Activated CD4-positive, alpha-beta T cell treated with anti-CD3 and anti-CD28 coated beads for 1 hour (primary cell): ENCODE measurements at places on chromosomes 16 and 17.

GRCh38 chr17:17342242-17342945, 39.2 kb downstream of the NT5M start:
- no peak for DNase-seq

- no peak for DNase-seq
These were observed 7.1 kb downstream of the LITAFD start for GRCh38 chr16:8888951-8889892.

DNA sequence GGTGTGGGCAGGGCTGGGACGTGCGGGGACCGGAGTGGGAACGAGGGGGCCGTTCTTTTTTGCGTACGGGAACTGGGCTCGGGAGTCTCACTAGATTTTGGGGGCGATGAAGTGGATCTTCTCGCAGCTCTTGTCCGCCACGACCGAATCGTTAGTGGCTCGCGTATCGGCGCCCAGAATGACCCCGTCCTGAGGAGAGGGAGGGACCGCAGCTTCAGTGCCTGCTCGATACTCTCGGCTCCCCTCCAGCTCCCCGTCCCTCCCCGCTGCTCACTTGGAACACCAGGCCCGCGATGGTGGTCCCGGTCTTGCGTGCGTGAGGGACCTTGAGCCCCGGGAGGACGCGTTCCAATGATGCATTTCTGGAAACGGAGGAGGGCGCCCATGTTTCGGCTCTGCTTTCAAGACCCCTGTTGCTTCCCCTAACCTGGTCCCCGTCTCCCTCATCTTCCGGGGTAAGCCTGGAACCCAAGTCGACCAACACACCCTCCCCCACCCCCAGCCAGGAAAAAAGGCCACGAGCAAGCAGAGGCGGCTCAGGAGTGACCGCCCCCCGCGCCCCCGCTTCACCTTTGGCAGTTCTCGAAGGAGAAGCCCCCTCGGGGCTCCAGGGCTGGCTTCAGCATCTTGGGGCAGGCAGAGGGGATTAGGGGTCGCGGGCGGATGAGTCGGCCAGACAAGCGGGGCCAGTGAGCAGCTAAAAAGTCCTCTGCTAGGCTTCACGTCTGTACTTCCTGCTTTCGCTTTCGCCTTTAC, at the start of gene PSMB10:
Gene PSMB10 (minus strand): TSS at position 727 of the 756 bp plus-strand sequence. CDS start 101 bp downstream, at position 626.
- DNase-seq, result no peak

- no peak for DNase-seq
These were observed 48.8 kb downstream of the AIPL1 start for GRCh38 chr17:6386041-6386630.

GRCh38 chr17:41910701-41911391, 7.9 kb downstream of the ACLY start:
- no peak for DNase-seq

- no peak for DNase-seq
These were observed 236.1 kb upstream of the C16orf82 start for GRCh38 chr16:26830428-26831127.

GRCh38 chr16:56347670-56348069, 77.7 kb downstream of the AMFR start:
- no peak for DNase-seq

- no peak for DNase-seq
These were observed 9.8 kb upstream of the IL17C start for GRCh38 chr16:88628512-88628974.

DNA sequence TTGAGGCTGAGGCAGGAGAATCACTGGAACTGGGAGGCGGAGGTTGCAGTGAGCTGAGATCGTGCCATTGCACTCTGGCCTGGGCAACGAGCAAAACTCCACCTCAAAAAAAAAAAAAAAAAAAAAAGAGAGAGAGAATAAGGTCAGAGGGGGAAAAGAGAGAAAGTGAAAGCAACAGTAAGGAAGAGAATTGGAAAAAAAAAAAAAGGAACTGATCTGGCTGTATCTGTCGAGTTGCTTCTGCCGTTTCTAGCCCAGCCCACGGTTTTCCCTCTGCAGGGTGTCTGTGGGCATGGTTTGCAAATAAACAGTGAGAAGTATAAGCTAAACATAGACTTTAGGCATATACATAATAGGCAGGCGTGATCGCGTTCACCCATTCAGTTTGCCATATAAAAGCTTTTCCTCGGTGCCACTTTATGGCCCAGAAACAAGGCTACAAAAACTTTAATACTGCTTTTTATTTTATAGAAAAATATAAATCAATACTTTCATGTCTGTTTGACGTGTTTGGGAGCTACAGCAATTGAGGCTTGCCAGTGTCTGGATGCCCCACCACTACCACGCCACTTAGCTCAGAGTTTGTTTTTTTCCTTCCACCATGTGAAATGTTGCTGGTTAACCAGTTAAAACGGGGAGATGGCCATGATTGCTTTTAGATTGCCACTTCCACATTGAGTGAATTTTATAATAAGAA, 436.7 kb downstream of the MAF start:
- DNase-seq, result no peak

- DNase-seq, result peak; percentile 37
These were observed 10.1 kb upstream of the SLC16A5 start for GRCh38 chr17:75077496-75078283.

DNA sequence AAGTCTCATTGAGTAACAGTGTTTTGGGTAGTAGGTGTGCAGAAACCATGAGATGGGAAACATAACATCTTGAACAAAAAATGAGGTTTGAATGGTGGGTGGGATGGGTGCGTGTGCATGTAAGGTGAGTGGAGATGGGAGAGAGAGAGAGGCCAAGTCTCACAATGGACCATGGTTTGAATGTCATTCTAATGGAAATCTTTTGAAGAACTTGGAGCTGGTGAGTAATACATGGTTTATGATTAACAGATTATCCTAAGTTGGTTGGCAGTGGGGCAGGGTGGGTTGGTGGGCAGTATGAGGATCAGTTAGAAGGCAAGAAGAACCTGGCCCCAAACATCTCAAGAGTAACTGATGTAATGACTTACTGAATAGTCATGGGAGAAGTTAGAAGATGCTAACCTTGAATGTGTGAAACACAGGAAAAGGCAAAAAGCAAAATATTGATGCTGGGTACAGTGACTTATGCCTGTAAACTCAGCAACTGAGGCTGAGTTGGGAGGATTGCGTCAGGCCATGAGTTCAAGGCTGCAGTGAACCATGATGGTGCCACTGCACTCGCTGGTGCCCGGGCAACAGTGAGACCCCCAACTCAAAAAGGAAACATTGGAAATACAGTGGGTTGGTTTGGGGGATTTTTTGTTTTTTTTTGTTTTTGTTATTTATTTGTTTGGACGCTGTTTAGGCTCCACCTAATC, 32.7 kb downstream of the ZNF207 start:
- no peak for DNase-seq

DNA sequence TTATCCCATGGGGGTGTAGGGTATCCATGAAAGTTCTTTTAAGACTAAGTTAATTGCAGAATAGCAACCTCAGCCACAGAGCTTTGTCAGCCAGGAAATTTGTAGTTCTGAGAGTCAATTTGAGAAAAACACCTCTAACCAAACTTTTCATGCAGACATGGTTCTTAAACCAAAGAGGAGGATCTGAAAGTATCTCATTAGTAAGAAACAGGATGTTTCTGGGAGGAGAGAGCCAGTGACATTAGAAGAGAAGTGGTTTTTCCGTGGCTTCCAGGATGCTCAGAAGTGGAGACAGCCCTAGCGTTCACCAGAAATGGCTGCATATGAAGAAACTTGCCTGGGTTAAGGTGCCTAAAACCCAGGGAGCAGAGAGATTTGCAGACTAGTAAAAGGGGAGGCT, 7.9 kb downstream of the GNAO1 start:
- no peak for DNase-seq

DNA sequence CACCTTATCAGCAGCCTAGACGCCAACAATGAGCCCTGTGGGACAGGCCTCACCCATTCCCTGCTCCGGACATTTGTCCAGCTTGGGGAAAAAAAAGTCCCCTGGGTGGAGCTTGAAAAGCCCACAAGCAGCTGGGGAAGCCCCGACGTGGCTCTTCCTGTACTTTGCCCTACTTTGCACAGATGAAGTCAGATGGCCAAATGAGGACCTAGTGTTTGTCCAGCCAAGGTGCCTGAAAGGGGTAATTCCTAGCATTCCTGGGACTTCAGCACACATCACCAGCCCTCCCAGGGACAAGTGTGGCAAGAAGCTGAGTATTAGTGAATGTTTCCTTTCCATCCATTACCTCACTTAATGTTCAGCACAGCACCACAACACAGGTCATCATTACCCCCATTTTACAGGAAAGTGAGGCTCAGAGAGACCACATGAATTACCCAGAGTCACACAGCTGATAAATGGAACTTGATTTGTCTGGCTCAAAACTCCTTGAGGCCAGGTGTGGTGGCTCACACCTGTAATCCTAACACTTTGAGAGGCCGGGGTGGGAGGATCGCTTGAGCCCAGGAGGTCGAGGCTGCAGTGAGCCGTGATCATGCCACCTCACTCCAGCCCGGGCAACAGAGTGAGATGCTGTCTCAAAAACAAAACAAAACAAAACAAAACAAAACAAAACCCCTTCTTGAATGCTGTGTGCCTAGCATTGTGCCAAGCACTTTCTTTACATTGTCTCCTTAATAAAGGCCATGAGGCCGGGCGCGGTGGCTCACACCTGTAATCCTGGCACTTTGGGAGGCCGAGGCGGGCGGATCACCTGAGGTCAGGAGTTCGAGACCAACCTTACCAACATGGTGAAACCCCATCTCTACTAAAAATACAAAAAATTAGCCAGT, 19.9 kb upstream of the PLLP start:
- DNase-seq, result no peak

DNA sequence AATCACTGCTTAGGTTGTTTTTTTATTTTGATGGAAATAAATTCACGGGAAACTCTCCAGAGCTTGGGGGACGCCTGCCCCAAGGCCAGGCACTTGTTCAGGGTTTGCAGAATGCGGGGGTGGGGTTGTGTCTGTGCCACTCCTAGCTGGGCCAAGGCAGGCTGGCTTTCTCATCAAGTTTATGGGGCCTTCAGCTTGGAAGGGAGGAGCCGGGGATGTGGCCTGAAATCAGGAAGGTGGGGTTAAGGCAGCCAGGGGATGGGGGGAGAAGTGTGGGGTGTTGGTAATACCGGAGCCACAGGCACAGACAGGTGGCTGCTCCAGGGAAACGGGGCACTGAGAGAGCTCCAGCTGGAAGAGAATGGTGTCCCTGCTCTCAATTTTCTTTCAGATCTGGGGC, 1.7 kb upstream of the CHAD start:
- DNase-seq, result no peak

- no peak for DNase-seq
These were observed 261.0 kb downstream of the SOX9 start for GRCh38 chr17:72381597-72382397.

- DNase-seq, result no peak
These were observed 69.3 kb downstream of the SCNN1B start for GRCh38 chr16:23371368-23371767.

GRCh38 chr17:27554152-27554551, 76.8 kb upstream of the LGALS9 start:
- no peak for DNase-seq

GRCh38 chr16:5604770-5605169, 507.2 kb upstream of the EEF2KMT start:
- no peak for DNase-seq

- DNase-seq, result no peak
These were observed 2.4 kb downstream of the JPT1 start for GRCh38 chr17:75151930-75152329.

DNA sequence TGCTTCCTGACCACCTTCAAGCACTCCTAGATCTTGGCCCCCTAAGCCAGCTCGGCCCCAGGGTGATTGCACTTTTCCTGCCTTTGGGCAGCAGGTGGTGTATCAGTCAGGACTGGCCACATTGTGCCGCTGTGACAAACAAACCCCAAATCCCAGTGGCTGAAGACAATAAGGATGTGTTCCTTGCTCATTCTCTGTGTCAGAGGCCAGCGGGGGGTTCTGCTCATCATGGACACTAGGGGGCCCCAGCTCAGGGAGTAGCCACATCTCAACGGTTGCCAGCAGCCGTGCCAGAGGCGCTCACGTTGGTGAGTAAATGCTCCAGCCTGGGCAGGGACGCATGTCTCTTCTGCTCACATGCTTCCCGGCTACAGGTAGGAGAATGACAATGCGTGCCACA, 60.4 kb downstream of the ZDHHC7 start:
- no peak for DNase-seq

GRCh38 chr17:29576214-29577000, 7.9 kb downstream of the TP53I13 start:
- no peak for DNase-seq

GRCh38 chr17:57516290-57517230, 228.5 kb downstream of the CCDC182 start:
- no peak for DNase-seq

GRCh38 chr17:17726458-17727060, 45.3 kb downstream of the RAI1 start:
- DNase-seq, result no peak

DNA sequence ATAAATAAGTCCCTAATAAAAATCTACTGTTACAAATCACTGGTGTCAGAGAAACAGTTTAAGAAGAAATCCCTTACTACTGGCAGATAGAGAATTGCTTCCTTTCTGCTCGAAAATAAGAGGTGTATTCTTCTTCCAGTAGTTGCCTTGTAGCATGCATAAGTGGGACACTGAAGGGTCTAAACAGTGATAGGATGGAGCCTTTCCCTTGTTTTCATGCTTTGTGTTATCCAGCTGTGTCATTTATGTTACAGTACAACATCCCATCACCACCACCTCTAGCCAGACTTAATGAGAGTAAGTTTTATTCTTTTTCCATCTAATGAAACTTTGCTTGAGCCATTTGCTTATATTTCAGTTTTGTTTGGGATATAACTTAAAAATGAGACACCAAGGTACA, 54.3 kb downstream of the NLK start:
- no peak for DNase-seq

DNA sequence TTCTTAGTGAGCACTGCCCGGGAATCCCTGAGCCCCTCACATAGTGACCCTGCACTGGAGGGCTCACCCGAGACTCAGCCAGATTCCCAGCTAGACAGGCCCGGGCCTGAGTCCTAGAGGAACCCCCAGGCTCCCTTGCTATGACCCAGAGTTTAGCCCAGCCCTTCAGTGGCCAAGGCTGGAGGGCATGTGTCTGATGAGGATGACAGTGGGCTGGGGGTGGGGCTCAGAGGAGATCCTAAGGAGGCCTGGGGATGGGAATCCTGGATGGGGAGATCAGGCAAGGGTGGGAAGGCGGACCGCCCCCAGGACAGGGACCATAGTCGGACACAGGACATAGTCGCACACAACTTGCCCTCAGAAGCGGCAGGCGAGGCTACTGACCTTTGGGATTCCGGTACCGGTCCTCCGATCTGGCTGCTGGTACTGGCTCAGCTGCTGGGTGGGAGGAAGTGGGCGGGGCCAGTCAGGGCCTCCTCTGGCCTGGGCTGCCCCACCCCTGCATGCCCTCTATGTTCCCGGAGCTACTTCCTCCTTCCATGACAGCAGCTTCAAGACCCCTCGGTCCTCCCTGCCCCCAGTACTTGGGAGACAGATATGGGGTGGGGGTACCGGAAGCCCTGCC, 1.1 kb downstream of the CD79B start:
- peak; percentile 43 for DNase-seq

DNA sequence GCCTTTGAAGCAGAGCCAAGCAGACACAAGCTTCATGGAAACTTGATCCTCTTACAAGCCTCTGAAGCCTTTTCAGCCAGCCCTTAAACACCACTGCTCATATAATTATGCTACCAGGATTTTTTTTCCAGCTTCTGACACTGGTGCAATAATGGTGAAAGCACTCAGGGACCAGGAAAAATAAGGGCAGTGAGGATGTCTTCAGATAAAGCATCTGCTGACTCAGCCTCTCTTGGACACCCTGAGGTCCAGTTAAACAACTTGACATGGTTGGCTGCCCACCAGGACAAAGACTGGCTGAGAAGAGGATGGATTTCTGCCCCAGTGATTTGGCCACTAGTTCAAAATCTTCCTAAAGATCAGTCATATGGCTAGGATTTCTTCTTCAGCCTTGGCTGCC, 124.2 kb upstream of the N4BP1 start:
- DNase-seq, result no peak
